Right renal cortex interstitium (tissue), 3 donors: ENCODE measurements at places on chromosomes 1 and 21. TPM values are rescaled to one million over a fixed set of nuclear protein-coding genes. Genes with fewer than 3 reads are reported as not detected.

DNA sequence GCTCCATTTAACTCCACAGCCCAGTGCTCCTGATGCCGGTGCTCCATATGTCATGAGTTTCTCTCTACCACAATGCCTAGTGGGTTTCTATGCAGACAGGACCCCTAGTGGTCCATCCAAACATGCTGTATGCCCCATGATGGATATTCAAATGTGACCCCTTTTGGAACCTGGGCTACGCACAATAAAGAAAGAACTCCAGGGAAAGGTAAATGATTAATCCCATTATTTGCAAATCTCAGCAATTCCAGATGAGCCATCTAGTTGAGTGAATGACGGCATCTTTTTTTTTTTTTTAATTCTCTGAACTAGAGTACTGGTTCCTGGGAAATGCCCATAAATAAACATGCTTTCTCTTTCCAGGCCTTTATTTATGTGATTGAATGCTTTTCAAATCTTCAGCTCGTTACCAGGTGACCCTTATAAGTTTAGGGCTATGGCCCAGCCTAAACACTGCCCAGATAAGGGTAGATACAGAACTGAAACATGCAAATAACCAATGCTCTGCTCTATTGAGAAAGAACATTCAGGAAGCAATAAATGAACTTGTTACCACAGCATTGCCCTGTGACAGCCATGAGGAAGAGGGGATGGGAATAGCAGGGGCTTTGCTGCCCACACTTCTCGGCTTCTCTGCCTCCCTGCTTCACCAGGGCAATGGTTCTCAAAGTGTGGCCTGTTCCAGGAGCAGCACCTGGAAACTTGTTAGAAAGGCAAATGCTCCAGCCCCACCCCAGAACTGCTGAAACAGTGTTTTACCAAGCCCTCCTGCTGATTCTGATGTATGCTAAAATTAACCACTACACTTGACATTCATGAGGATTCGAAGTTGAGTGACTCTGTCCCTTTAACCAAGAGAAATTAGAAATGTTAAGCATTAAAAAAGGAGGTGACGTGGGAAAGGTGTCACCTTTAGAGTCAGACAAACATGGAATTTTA, 151.7 kb downstream of the SEC16B start:
- no peak for DNase-seq

DNA sequence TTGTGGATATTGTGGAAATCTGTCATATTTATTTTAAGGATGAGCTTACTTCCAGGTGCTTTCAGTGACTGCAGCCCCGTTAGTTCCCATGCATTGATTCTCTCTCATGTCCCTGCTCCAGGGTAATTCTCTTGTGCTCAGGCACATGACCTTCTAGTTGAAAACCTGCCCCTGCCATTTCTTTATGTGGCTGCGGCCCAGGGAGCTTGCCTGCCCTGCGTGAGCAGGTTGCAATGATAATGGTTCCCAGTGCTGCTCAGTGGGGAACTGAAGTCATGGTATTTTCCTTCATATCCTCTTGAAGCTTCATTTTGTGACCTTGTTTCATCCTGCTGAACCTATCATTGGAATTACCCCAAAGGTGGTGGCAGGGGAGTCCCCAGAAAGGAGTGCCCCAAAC, 229.8 kb downstream of the DISC1 start:
- no peak for DNase-seq

GRCh38 chr1:31234123-31234708, 5.5 kb downstream of the NKAIN1 start:
- DNase-seq: no peak

- no peak for DNase-seq
Observed at GRCh38 chr21:39087238-39088030, 95.8 kb downstream of the PSMG1 start.

GRCh38 chr1:9085306-9085940, 16.0 kb upstream of the SLC2A5 start:
- DNase-seq: no peak

GRCh38 chr1:247266053-247266452, 10.2 kb downstream of the VN1R5 start:
- DNase-seq: no peak

GRCh38 chr1:3707298-3707938, 44.8 kb upstream of the CCDC27 start:
- DNase-seq: no peak

GRCh38 chr1:9062021-9062471, 7.4 kb downstream of the SLC2A5 start:
- DNase-seq: no peak

DNA sequence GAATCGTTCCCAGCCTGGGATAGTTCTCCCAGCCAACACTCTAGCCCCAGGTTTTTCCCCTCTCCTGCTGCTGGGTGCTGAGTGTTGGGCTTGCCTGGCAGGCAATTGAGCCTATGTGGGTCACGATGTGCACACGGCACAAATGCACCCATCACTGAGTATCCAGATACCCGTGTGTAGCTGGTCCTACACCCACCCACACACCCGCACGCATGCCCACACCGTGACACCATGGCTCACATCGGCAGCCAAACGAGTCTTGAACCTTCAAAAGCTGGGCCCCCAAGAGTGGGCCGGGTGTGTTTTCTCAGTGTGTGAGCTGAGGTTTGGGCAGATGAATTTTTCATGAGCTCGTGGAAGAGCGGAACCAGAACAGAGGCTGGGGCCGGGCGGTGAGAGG, 188.5 kb downstream of the GRIK3 start:
- no peak for DNase-seq

- no peak for DNase-seq
Observed at GRCh38 chr1:44543786-44544185, 130.5 kb downstream of the TMEM53 start.

- no peak for DNase-seq
Observed at GRCh38 chr1:32984455-32985171, 20.0 kb upstream of the RNF19B start.

- no peak for DNase-seq
Observed at GRCh38 chr1:240599299-240599698, 12.7 kb downstream of the GREM2 start.

DNA sequence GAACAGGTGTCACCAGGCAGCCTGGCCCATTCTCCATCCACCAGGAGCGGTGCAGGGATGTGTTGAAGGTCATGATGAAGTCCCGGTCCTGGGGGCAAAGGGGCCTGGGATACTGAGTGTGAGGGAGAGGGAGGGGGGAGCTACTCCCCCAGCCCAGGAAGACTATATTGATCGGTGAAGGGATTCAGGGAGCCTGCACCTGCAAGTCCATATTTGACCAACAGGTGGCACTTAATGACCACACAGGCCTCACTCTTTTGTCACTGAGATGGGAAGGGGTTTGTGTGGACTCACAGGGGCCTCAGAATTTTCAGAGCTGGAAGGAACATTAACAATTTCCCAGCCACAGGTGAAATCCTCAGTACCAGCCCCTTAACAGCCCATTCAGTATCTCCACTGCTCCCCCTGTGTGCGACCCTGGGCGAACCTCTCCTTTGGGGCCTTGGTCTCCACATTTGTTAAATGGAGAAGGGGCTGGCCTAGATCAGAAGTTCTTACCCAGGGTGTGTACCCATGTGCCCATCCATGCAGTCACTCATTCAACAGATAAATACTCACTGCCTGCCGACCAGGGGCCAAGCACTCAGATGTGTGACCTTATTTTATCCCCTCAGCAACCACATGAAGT, 55.6 kb downstream of the NKAIN1 start:
- no peak for DNase-seq

- DNase-seq: no peak
Observed at GRCh38 chr1:115450501-115451040, 112.5 kb upstream of the NGF start.

SPOCD1 gene
- 0.45 TPM for polyA plus RNA-seq

RGS7 gene
- polyA plus RNA-seq: 6.4 TPM

CR1L gene
- polyA plus RNA-seq: 1.4 TPM

MANEAL gene
- 4.9 TPM for polyA plus RNA-seq

AKR7A3 gene
- 0.99 TPM for polyA plus RNA-seq

DEPDC1 gene
- 17.2 TPM for polyA plus RNA-seq

PLXNA2 gene
- 12.7 TPM for polyA plus RNA-seq

TGFB2 gene
- polyA plus RNA-seq: 13.6 TPM

CHAF1B gene
- polyA plus RNA-seq: 8.6 TPM

DNASE2B gene
- polyA plus RNA-seq: 0.10 TPM

CDC42BPA gene
- 39.6 TPM for polyA plus RNA-seq

MAN1C1 gene
- polyA plus RNA-seq: 16.0 TPM

GBP7 gene
- polyA plus RNA-seq: 0.14 TPM

NUDT17 gene
- 5.4 TPM for polyA plus RNA-seq

DIO1 gene
- 5.6 TPM for polyA plus RNA-seq
